ENCODE measurements at places on chromosomes 12 and 14. TPM values are rescaled to one million over a fixed set of nuclear protein-coding genes. Genes with fewer than 3 reads are reported as not detected.

AQP6 gene
- total RNA-seq, result 0.20 TPM

LIN7A gene
- total RNA-seq, result 4.1 TPM

CD27 gene
- not detected for total RNA-seq

TAS2R19 gene
- total RNA-seq, result 5.1 TPM

SLC7A7 gene
- total RNA-seq, result 3.4 TPM

TAS2R30 gene
- 7.5 TPM for total RNA-seq

RAB15 gene
- 5.2 TPM for total RNA-seq

ACOT6 gene
- not detected for total RNA-seq

LHX5 gene
- not detected for total RNA-seq

SERPINA1 gene
- total RNA-seq, result not detected

LRP1-AS gene
- total RNA-seq, result not detected

HOXC9 gene
- 0.40 TPM for total RNA-seq

LBHD2 gene
- total RNA-seq, result not detected
